ENCODE measurements at places on chromosomes 16 and 17.

- DNase-seq: peak; percentile 61
Measured at GRCh38 chr17:63477480-63478440, 899 bp downstream of the ACE start.

- peak; percentile 83 for DNase-seq
Measured at GRCh38 chr16:88781140-88782077, 3.6 kb downstream of the PIEZO1 start.

DNA sequence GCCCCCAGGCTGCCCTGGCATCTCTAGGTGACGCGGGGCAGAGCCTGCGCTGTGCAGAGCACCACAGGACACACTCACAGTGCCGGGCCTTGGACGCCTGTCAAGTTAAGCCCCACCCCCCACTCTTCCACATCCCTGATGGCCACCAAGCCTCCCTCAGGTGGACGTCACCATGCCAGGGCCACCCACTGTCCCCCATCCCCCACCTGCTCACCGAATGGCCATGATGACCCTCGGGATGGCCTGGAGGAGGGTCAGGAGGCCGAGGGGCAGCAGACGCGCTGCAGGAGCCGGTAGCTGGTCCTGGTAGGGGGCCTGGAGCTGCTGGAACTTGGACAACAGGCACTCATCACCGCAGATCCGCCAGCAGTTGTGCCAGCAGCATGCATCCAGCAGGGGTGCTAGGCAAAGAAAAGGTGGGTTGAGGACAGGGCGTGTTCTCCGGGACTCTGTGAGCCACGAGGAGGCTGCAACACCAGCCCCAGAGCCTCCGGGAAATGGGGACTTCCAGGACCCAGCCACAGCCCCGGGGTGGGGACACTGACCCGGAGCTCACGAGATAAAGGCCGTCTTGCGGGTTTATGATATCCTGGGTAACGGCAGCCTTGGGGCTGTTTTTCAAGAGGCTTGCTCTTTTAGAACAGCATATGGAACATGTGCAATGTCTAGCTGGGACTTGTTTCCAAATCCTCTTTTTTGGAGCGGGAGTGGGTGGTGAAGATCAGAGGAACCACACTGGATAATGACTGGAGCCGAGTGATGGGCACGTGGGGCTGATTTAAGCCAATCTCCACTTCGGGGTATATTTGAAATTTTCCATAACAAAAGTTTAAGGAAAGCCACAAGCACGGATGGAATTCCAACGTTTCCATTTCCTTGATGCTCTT, 11.4 kb downstream of the C16orf95 start:
- DNase-seq: no peak

GRCh38 chr16:20306401-20306800, 20.9 kb downstream of the GP2 start:
- DNase-seq: no peak

DNA sequence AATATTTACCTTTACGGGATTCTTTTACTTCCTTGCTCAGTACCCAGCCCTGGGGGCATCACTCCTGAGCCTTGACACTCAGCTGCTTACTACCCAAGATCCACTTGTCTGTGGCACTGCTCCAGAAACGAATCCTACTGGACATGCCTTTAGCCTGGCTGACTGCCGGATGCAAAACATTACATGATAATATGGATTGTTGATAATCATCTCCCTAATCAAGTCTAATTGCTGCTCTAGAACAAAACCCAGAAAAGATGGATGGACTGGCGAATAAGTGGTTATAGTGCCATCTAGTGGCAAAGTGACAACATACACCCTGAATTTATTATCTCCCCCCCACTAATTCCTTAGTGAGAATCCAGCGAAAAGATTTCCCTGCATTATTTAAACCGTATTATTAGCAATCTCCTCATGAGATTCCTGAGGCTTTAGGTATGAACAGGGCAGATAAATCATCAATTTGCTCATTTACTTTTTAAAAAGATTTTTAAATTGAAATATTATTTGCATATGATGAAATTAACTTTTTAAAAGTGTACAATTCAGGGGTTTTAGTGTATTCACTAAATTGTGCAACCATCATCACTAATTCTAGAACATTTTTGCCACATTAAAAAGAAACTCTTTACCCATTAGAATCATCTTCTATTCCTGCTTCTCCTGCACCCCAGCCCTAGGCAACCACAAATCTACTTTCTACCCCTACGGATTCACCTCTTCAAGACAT, 61.6 kb downstream of the RGS9 start:
- DNase-seq: peak; percentile 74

DNA sequence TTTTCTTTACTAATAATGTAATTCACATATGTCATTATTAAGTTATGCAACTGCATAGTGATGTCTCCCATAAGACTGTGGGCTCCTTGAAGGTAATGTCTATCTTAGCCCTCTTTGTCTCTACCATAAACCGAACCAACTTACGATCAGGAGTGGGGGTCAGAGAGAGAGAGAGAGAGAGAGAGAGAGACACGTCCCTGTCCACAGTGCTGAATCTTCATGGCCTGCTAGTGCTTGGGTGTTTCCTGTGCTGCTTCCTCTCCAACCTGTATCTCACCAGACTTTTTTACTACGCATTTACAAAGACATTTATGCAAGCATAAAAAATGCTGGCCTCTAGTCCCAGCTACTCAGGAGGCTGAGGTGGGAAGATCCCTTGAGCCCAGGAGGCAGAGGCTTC, 52.2 kb upstream of the HAPSTR1 start:
- no peak for DNase-seq

DNA sequence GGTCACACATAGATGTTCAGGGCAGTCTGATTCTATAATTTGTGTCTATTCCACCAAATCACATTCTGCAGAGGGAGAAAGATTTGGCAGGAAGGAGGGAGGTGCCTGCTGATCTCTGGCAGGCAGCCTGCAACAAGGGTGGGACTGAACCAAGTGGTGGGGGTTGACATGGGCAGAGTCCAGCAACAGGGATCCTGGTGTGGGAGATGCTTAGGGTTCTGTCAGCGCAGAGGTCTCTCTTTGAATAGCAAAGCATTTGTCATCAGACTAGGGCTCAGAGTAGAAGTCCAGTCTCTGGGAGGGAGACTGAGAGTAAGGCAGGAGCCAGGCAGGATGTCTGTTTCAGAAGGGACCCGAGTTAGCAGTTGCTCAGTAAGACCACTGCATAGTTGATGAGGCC, 94.6 kb downstream of the UTP18 start:
- no peak for DNase-seq

DNA sequence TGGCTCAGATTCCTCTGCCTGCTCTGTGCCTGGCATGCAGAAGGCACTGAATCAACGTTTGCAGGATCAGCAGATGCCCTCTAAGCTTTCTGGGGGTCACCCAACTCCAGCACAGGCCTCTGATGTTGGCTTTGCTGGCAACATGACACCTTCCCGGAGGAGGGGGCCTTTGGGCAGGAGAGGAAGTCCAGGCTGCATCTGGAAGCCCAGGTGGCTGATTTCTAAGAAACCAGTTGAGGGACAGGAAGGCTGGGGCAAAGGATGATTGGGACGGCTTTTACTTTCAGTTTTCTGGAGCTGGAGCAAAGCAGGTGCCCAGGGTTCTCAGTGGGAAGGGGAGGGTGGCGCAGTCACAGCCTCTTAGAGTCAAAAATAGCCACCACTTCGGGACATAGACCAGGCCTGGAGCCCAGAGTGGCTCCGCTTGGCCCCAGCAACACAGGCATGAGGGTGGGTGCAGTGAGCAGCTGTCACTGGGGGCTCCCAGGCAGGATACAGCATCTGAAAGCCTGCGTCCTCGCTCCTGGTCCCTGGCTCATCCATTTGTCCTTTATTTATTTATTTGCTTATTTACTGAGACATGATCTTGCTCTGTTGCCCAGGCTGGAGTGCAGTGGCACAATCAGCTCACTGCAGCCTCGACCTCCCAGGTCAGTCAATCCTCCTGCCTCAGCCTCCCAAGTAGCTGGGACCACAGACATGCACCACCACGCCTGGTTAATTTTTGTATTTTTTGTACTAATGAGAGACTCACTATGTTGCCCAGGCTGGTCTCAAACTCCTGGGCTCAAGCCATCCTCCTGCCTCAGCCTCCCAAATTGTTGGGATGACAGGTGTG, 15.1 kb downstream of the SOCS1 start:
- DNase-seq: no peak

DNA sequence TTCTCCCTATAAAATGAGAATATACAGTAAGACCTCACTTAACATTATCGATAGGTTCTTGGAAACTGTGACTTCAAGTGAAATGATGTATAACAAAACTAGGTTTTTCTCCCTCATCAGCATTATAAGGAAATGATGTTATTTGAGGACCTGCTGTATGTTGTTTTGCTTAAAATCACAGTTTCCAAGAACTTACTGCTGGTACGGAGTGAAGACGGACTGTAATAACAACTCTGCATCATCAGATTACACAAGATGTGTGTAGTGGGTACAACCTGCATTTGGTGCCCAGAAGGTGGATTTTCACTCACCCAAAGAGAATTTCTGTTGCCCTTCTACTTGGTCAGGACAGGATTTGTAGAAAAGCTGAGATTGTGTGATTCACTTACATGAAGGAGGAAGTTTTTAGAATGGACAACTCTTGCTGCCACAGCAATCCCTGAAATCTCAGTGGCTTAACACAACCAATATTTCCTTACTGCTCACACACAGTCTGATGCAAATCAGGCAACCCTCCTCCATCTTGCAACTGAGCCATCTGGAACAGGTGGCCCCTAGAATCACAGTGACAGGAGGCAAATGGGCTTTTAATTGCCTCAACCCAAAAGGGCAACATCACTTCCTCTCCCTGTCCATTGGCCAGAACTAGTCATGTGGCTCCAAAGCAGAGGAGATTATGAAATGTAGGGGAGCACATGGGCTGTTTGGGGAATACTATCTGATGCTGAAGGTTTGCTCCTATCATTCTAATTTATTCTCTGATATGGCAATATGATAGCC, 67.6 kb upstream of the CACNG5 start:
- no peak for DNase-seq

- DNase-seq: no peak
Measured at GRCh38 chr17:79966681-79967080, 69.0 kb downstream of the TBC1D16 start.

GRCh38 chr17:6608321-6608720, 32.2 kb downstream of the KIAA0753 start:
- no peak for DNase-seq

GRCh38 chr17:50292465-50292864, 18.2 kb downstream of the TMEM92 start:
- DNase-seq: no peak

- DNase-seq: no peak
Measured at GRCh38 chr17:68034452-68034776, 1.1 kb upstream of the KPNA2 start.

- peak; percentile 79 for DNase-seq
Measured at GRCh38 chr17:38701504-38702165, 3.4 kb upstream of the MLLT6 start.

- DNase-seq: no peak
Measured at GRCh38 chr17:7837408-7838088, 3.5 kb downstream of the KDM6B start.

GRCh38 chr16:81739503-81739902, 39.6 kb upstream of the PLCG2 start:
- DNase-seq: no peak

DNA sequence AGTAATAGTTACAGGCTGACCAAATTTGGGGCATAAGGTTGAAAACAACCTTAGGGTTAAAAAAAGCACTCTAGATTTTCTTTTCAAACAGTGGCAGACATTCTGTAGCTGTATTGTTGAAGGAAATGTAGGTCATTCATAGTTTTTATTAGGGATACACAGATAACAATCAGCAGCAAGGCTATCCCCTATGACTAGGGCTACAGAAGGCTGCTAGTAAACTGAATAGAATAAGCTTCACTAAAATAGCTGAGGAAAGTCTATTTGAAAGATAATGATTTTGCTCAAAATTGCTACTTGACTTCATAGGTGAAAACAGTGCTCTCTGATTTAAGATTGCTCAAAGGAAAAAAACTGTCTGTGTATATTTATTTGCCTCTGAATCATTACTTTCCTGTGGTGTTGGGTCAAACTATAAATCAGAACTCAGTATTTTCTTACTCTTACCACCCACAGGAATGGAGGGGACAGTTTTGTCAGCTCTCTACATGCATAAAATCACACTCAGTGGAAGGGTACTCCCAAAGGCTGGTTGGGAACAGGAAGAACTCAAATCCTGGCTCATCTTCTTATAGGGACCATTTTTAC, 24.8 kb downstream of the RPGRIP1L start:
- no peak for DNase-seq

DNA sequence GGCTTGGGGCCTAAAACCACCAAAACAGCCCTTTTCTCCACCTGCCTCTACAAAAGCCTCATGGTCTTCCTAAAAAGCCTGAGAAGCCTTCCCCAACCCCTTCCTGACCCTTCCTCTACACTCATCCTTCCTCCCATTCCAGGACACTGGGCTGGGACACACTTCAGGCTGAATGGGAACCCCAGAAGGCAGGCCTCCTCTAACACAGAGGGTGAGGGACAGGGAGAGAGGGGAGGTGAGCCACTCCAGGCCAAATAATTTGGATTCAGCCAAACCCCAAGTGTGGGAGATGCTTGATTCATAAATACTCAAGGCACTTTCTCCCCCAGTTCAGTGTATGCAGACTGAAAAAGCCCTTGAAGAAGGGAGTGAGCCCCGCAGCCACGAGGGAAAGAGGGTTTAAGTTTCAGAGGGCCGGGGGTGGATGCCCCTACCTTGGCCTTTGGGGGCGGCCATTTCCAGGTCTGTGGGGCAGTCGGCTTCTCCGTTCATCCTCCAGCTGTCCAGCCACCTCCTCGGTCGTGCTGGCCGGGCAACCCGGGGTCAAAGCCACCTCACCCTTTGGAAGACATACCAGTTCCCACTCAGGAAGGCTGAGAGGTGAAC, 1.6 kb downstream of the UBTF start:
- no peak for DNase-seq

DNA sequence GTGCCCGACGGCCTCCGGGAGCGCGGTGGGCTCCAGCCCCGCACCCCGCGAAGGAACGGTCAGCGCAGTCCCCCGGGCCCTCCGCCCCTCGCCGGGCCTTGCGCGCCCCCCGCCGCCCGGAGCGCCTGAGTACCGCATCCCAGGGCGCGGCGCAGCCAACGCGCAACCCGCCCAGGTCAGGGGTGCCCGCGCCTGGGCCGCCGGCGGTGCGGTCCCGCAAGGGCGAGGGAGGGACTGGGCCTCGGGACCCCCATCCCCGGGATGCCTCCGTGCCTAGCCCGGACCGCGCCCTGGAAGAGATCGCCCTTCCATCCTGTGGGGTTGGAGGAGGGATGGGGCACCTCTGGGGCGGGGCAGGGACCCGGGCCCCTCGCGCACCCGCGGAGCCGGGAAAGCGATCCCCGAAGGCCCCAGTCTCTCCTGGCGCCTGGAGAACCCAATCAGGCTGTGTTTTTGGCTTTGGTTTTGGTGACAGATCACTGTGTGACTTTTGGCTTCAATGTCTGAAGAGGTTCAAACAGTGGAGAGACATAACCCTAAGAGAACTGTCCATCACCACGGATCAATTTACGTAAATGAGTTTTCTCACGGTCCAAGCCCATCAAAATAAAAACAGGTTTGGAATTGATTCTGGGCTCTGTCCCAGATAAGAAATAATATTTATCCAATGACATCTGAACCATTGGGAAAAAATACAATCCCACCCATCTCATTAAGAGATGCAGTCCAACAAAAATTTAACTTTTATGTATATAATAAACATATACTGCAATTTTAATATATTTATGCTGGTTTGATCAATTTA, 17.8 kb downstream of the ENPP7 start:
- no peak for DNase-seq
